ENCODE measurements at places on chromosomes 7 and 10.

- DNase-seq: no peak
Measured at GRCh38 chr10:52988923-52989322, 216.3 kb upstream of the MBL2 start.

DNA sequence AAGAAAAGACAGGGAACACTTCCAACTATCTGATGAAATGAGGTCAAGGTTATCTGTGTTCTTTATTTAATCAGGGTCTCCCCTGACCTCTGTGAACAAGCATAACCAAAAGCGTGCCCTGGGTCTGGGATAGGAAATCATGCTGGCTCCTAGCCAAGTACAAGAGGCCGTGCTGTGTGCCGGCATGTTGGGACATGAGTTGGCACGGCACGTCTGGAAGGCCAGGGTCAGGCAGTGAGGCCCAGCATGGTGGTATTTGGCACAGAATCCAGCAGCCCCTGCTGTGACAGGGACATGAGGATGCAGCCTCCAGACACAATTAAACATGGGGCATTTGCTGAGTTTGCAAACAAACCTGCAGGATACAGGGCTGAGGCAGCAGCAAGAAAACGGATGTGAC lies 320.4 kb downstream of the PLXNA4 start:
- no peak for DNase-seq

DNA sequence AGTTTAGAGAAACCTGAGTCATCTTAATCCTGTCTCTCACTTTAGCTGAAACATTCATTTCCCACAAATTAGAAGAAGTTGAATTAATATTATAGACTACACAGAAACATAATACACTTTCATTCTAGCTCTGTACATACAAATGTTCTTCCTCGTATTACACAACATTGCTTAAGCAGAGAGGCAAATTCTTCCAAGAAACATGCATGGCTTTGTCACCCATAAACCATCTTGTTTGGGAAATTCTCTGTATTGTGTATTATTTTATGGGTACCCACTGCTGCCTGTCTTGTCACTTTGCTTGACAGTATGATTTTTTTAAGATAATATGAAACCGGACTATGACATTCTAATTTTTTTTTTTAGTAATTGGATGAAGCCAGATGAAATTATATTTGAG lies 104.0 kb downstream of the SRI start:
- no peak for DNase-seq

DNA sequence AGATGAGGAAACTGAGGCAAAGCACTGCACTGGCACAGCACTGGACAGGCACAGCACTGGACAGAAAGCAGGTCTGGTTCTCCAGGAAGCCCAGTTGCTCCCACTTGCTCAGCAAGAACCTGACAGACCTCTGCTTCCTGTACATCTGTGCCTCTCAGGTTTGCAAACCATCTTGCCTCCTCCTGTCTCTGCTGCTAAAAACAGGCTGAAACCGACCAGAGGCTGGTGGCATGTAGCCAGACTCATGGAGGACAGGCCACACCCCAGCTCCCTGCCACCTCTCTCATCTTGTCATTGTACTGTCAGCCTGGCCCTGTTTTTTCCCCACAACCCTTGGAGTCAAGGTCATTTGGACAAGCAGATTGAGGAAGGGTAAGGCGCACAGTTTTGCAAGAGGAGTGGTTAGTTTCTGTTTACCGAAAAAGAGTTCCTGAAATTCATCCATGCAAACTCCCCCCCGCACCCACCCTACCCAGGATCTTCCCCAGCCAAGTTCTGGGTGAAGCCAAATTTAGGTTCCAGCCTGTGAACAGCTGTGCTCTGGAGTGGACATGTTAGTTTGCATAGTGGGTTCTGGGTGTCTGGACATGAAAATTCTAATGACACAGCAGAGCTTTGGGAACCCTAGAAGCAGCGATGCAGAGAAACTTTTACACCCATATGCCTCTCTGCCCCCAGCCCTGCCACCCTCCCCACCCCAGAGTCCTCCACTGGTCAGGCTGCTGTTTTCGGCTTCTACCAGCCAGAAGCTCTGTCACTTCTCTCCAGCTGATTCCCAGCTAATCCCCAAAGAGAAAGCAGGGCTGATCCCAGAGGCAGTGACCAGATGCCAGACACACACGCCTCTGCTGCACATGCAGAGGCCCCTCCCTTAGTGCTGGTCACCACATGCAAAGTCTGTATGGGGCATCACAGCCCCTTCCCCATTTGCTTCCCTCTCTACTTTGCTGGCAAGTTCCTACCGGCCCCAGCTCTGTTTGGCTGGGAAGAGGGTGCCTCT lies 8.5 kb upstream of the C10orf105 start:
- DNase-seq: peak; percentile 40

GRCh38 chr10:34824870-34825269 lies 9.8 kb upstream of the PARD3 start:
- DNase-seq: no peak

- no peak for DNase-seq
Measured at GRCh38 chr10:53233749-53234148, 461.2 kb upstream of the MBL2 start.

DNA sequence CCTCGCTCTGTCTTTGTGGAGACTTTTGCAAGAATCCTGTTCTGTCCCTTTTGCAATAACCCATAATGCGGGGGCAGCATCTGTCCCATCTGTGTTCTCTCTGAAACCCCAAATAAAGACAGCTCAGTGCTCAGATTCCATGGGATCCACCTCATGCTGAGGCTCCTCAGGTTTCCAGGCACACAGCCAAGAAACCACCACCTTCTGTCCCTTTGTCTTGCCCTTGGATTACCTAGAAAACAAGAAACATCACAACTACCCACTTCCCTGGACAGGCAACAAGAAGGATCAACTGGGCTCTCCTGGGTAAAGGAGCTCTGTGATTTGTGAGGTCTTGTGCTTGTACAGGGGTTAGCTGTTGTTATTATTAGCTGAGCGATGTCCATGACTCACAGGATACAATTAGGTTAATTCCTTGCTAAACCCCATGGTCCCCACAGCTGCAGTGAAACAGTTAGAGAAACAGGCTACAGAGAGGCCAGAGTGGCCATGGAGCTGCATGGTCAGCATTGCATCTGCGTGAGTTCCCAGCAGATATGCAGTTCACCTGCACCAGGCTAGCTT lies 50.2 kb downstream of the CXCL12 start:
- no peak for DNase-seq

DNA sequence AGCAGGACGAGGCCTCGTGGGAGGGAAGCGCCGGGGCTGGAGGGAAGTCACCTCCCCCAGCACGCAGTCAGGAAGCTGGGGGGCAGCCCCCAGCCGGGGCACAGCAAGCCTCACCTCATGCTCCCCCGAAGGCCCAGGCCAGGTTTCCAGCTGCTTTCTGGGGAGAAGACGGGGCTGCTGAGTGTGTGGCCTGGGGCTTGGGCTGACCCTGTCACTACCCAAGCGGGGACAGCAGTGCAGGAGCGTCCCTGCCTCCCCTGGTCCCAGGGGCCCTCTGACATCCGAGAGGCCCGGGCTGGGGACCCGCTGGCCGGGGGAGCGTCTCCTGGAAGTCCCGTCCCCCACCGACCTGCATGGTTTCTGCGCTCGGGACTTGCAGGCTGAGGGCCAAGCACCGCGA lies 19.7 kb upstream of the NKX6-2 start:
- DNase-seq: no peak

- DNase-seq: no peak
Measured at GRCh38 chr7:83559887-83560286, 89.1 kb downstream of the SEMA3E start.

GRCh38 chr7:115910541-115911164 lies 119.9 kb downstream of the TFEC start:
- DNase-seq: no peak

GRCh38 chr7:127793582-127793981 lies 141.6 kb downstream of the SND1 start:
- no peak for DNase-seq

GRCh38 chr10:11499425-11500071 lies 111.9 kb downstream of the USP6NL start:
- DNase-seq: no peak

DNA sequence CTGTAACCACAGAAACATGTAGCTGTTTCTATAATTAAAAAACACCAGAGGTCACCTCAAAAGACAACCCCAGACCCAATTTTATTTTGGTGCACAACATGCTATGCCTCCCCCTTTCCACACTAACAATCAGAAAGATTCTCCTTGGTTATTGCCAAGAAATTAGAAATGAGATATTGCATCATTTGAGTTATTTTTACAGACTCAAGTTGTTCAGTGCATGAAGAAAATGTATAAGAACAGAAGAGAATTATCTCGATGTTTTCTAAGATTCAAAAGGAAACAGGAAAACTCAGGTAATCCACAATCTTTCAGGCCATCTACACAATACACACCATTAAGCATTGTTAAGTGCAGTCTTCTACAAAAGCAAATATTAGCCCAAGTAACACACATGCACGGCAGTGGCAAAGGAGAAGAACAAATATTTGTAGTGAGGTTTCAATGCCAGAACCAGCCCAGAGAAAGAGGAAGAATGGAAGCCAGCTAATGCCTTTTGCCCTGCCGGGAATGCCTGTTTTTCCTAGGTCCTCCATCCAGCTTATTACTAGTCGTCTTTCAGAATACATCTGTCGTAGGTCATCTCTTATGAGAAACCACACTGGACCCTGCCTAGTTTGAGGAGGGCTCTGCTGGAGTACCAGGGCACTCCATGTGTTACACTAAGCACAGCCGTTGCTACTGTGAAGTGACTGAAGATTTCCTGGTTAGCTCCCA lies 67.6 kb upstream of the C1GALT1 start:
- DNase-seq: no peak

GRCh38 chr7:35365523-35365922 lies 111.6 kb upstream of the TBX20 start:
- no peak for DNase-seq

DNA sequence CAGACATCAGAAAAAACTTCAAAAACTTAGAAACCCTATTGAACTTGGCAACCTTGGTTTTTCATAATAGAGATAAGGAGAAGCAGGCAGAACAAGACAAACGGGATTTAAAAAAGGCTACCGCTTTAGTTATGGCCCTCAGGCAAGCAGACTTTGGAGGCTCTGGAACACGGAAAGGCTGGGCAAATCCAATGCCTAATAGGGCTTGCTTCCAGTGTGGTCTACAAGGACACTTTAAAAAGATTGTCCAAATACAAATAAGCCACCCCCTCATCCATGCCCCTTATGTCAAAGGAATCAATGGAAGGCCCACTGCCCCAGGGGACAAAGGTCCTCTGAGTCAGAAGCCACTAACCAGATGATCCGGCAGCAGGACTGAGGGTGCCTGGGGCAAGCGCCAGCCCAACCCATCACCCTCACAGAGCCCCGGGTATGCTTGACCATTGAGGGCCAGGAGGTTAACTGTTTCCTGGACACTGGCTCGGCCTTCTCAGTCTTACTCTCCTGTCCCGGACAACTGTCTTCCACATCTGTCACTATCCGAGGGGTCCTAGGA lies 115.3 kb downstream of the NRCAM start:
- DNase-seq: no peak

DNA sequence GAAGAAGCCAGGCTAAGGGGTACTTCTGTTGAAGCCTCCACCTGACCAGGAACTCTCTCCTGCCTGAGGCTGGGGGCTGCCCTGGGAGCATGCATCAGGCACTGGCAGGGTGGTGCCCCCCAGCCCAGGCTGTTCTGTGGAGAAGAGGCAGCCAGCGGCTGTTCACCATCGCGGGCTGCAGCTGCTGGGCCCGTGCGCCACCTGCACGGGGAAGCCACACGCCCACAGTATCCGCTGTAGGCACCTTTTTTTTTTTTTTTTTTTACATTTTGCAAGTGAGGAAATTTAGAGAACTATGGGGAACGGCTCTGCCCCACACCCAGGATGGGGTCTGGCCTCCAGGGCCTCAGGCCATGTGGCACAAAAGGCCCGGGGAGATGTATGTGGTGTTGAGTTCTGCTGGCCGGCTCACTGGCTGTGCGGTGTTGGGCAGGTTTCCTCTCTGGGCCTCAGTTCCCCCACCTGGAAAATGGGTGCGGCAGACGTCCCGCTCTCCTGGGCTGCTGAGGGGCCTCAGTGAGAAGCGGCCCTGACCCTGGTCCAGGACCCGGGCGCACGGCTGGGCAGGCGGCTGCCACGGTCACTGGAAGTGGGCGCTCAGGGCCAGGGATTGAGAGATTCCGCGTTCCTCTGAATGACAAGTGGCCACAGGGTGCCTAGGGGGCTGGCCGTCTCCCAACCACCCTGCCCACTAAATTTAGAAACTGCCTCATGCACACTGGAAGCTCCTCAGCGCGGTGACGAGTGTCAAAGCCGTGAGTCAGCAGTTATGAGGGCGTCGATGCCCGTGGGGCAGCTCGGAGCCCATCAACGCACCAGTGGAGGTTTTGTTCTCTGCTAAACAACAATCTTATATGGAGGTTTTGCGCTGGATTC lies 8.8 kb upstream of the INTS1 start:
- peak; percentile 32 for DNase-seq

- no peak for DNase-seq
Measured at GRCh38 chr7:158527038-158527437, 60.6 kb downstream of the PTPRN2 start.

- DNase-seq: no peak
Measured at GRCh38 chr7:150858236-150859197, 6.2 kb downstream of the AOC1 start.

GRCh38 chr10:103685880-103686669 lies 169.3 kb downstream of the SH3PXD2A start:
- peak; percentile 65 for DNase-seq

- no peak for DNase-seq
Measured at GRCh38 chr10:60535427-60535826, 145.8 kb upstream of the ANK3 start.

DNA sequence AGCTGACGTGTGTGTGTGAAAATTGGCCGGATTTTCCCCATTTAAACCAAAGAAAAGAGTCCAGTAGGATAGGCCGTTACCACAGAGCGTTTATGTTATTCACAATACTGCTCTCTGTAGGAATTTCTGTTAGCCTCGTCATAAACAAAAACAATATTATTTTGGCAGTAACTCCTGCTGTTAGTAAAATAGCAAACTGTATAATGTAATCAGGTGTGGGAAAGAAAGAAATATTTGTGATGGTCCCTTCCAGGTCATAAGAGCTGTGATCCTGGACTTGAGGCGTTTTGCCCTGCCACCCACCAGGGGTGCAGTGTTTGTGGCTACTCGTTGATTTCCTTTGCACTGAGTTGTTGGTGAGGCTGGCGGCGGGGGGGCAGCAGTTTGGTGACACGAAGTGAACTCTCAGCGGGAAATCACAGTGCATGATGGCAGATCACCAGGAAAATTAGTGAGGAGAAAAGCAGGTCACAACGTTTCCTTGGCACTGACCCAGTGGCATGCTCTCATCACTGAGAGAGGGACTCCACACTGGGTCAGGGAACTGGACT lies 2.8 kb downstream of the EEPD1 start:
- DNase-seq: no peak

- no peak for DNase-seq
Measured at GRCh38 chr7:151137791-151138152, 29.7 kb downstream of the GBX1 start.

GRCh38 chr7:65265933-65266519 lies 107.6 kb upstream of the ZNF92 start:
- no peak for DNase-seq
